ENCODE measurements at places on chromosomes 13 and 19.

- DNase-seq: no peak
These were observed 96.2 kb downstream of the ZIC5 start for GRCh38 chr13:99875391-99875790.

- DNase-seq: no peak
These were observed 95.0 kb downstream of the FOXO1 start for GRCh38 chr13:40571338-40571963.

DNA sequence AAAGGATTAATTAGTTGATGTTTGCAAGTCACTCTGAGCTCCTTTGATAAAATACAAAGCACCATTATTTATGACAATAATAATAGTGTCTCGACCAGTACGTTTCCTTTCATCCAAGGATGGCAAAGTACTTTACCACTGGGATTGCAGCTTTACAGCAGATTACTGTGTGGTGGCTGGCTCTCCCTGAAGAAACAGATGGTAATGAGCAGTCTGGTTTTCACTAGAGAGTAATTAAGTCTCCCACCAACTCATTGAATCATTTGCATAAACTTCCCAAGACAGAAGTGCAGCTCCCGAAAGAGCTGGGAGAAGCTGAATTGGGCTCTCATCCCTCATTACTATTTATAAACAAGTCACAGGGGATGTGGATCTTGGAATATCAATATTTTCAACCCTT is 48.7 kb downstream of the KLF5 start:
- no peak for DNase-seq

- DNase-seq: no peak
These were observed 467 bp upstream of the CLN5 start for GRCh38 chr13:76991432-76991795.

- no peak for DNase-seq
These were observed 197.0 kb downstream of the COL4A1 start for GRCh38 chr13:110109910-110110309.

- no peak for DNase-seq
These were observed 158.7 kb upstream of the RNF113B start for GRCh38 chr13:98335721-98336120.

DNA sequence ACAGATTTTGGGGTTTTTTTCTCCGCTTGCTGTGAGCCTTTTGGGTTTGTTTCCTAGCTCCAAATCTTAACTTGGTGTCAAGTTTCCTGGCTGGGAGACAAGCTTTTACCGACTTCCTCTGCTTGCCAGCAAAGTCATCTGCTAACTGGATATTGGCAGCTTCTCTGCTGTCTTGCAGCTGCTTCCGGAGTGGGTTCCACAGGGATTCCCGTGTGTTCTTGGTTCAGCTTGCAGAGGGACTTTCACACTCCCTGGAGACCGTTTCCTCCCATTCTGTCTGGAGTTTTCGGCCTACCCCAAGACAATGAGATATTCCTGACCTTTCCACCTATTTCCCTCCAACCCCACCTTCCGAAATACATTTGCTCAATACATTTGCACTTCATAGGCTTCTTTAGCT is 2.2 kb upstream of the COLGALT1 start:
- peak; percentile 45 for DNase-seq

DNA sequence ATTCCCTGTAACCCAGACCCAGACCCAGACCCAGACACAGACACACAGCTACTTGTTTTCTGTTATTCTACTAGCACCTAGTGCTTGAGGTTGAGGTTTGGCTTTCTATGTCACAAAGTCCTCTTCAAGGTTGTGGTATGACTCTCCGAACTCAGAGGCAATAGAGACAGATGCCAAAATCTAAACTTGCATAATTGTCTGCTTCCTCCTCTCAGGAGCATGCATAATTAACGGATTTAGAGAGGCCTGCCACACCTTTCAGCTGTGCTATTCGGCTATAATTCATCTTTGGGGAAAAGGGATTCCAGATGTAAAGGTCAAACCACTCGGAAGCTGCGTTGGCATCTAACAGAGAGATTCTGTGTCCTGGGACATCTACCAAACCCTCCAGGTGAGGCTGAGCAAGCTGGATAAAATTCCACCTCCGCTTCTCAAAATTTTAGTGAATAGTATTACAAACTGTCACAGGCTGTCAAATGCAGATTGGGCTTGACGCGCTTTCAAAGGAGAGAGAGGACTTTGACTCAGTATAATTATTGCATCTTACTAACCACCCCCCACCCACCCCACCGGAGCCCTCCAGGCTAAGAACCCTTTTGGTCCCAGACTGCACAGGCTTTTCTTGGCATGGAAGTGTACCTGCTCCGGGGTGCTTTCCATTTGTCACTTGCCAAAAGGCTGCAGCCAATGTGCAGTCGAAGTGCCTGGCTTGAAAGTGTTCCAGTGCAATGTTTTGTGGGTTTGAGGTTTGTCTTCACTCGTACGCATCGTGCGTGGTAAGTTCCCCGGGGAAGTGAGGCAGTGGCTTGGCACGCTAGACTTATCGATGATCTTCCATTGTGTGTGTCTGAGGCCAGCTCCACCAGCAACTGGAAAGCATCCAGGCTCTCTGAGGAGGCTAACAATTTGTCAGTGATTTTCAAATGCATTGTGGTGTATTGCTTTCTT is 194.1 kb downstream of the TDRD3 start:
- no peak for DNase-seq

GRCh38 chr13:69956349-69956748 is 151.3 kb upstream of the ATXN8OS start:
- no peak for DNase-seq

DNA sequence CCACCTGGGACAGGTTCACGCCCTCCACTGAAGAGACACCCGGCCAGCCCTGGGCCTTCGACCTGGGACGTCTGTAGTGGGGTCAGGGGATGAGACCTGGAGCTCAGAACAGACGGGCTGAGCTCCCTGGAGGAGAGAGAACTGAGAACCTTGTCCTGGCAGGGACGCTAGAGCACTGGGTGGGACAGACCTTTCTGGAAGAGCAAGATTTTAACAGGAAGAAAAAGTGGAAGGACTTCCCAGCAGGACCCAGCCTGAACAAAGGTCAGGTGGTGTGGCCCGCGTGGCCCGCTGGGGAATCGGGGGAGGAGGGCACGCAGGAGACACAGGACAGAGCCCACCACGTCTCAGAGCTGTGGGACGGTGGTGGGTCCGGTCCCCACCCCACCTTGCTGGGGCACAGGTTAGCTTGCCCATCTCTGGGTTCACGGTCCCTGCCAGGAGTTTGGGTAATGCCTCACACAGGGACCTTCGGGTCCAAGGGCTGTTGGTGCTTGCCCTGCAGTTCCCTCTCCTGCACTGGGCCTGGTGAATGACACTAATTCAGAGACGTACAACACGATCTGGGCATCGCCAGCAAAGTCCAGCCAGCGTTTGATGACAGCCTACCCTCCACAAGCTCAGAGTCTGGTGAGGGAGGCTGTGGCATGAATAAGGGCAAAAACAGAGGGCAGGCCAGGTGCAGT is 1.2 kb upstream of the EFNA2 start:
- DNase-seq: no peak

- DNase-seq: no peak
These were observed 698.8 kb downstream of the UQCRFS1 start for GRCh38 chr19:28514166-28514565.

- DNase-seq: no peak
These were observed 336.1 kb downstream of the GPC6 start for GRCh38 chr13:93562676-93563075.

DNA sequence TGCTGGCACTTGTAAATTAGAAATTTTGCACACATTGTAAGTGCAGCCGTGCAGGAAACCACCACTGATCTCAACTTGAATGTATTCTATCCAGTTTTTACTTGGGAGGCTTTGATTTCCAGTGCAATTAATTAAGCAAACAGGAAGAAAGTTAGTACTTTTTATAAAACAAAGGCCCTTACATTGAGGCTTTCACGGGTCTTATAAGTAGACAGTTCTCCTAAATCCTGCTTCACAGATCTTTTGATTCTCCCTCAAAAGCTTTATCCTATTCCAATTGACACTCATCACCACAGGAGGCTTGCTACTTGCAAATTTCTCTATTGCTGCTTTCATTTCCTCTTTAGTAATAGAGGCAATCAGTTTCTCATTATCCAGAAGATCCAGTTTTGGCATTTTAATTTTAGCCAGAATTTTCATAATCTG is 90.1 kb downstream of the ERCC5 start:
- DNase-seq: no peak

- DNase-seq: no peak
These were observed 6.6 kb upstream of the SOX1 start for GRCh38 chr13:112060282-112060830.

GRCh38 chr13:26060357-26060756 is 8.5 kb upstream of the SHISA2 start:
- DNase-seq: no peak

DNA sequence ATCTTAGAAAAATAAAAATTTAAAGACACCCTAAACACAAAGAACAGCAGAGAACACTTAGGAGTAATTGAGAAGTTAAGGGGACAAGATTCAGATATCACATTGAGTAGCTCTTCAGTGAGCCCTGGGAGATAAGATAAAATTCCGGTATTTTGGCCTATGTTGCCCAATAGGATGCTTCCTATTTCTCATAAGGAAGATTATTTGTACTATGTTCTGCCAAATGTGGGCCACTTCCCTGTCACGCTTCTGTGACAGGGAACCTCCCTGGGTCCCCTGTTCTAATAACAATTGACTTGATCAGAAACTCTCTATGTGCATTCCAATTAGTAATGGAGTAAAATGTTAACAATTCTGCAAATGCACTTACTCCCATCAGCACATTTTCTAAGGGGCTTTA is 310.7 kb downstream of the MYO16 start:
- no peak for DNase-seq

DNA sequence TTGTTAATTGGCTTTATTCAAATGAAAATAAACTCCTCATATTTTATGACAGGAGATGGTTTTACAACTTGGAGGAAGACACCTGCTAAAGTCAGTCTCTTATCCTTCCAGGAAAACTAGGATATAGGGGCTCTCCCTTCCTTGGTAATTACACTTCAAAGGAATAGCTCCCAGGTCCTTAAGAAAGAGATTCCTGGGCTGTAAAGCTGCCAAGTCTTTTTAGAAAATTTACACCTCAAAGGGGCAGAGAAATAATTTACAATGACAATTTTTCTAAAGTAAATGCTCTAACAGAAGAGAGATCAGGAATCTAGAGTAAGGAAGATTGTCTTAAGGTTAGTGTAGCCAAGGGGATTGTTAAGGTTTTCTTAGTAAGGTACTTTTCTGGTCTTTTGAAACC is 1359.0 kb downstream of the OLFM4 start:
- peak; percentile 81 for DNase-seq

DNA sequence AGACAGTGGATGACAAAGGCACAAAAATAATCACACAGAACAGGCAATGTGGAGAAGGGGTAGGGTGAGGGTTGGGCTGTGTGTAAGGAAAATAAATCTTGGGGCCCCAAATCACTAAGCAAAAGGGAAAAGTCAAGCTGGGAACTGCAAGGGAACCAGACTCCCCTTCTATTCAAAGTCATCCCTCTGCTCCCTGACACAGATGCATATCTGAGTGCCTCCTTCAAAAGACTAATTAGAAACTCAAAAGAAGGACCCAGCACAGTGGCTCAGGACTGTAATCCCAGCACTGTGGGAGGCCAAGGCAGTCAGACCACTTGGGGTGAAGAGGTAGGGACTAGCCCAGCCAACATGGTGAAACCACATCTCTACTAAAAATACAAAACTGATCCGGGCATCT is 18.3 kb downstream of the ZNF611 start:
- peak; percentile 86 for DNase-seq

GRCh38 chr19:45280471-45280961 is 29.4 kb downstream of the MARK4 start:
- no peak for DNase-seq

- no peak for DNase-seq
These were observed 70.4 kb downstream of the SLITRK6 start for GRCh38 chr13:85728811-85729210.

GRCh38 chr13:35888981-35889380 is 242.2 kb downstream of the DCLK1 start:
- no peak for DNase-seq

GRCh38 chr19:37932985-37933936 is 26.3 kb downstream of the SIPA1L3 start:
- DNase-seq: no peak

DNA sequence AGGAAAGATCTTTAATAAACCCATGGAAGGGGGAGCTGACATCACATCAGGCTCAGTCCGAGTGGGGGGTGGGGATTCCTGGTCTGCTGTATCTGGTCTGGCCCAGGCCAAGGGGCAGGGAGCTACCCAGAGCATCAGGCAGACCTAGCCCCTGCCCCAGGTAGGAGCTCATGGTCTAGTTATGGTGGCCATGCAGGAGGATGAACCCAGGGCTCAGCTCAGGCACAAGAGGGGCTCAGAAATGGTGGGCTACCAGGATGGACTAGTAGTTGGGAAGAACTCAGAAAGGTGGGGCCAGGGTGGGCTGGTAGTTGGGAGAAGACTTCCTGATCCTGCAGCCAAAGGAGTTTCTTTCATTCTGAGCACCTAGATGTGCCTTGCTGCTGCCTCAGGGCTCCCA is 14.3 kb downstream of the VSTM2B start:
- no peak for DNase-seq

- DNase-seq: no peak
These were observed 499.1 kb downstream of the LIG4 start for GRCh38 chr13:107716241-107716640.

GRCh38 chr19:28563964-28564921 is 648.7 kb downstream of the UQCRFS1 start:
- DNase-seq: no peak

DNA sequence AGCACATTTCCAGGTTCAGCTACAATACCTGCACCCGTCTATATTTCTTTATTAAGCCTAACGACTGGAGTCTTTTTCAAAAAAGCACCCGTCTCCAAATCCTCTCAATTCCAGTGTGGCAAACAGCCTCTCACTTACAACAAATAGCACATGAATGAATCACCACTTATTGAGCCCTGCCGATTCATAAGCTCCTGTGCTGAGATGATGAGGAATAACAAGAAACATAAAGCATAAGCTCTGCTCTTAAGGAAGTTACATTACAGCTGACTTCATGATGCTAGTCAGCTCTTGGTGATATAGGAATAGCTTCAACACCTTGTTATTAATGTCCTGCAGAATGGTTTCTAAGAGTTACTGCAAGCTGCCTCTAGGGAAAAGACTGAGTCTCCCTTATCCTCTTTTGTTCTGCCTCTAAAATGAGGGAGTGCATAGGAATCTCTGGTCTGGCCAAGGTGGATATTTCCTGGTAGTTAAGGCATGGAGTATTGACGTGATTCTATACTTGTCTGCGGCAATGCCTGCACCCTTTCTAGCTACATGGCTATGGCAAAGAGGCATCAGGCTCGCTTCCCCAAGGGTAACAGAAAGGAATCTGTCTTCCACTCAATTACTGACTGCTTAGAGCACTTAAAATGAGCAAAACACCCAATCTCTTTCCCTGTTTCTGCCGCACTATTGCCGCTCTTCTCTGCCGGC is 195.7 kb downstream of the KLF12 start:
- DNase-seq: no peak

- DNase-seq: no peak
These were observed 1.4 kb downstream of the CLASRP start for GRCh38 chr19:45040059-45040771.

- no peak for DNase-seq
These were observed 34.2 kb downstream of the RXFP2 start for GRCh38 chr13:31773538-31773937.

DNA sequence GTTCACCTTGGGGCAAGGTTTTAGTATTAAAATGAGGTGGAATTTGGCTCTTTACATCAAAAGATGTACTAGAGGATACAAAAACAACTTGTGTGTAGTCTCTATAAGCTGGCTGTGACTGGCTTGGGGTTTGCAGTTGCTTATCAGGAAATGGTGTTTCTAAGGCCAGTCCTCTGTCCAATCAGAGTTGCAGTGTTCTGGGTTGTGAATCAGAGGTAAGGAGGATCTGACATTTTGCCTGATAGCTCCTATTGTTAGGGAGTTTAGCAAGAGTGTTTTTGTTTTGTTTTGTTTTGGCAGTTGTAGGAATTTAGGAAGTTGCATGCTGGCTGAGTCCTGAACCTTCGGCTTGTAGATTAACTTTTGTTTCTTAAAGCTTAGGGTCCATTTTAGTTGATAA is 20.1 kb upstream of the ESD start:
- peak; percentile 31 for DNase-seq
